ENCODE measurements at places on chromosomes 5 and 9. TPM values are rescaled to one million over a fixed set of nuclear protein-coding genes. Genes with fewer than 3 reads are reported as not detected.
A peak's percentile ranks its signal among the peaks of the same experiment; 100 is the strongest.

Gene ZDHHC11
- 3.0 TPM for total RNA-seq

Gene PCDHB4
- total RNA-seq, result 2.5 TPM

Gene OR1J2
- total RNA-seq, result not detected

Gene GFPT2
- 15.9 TPM for total RNA-seq

Gene NEUROG1
- not detected for total RNA-seq

Gene IFNB1
- total RNA-seq, result not detected

Gene RORB
- 1.8 TPM for total RNA-seq

Gene RXFP3
- not detected for total RNA-seq

Gene BARX1
- 0.50 TPM for total RNA-seq

Gene SGCD
- 8.0 TPM for total RNA-seq

Gene ANKRD20A1
- total RNA-seq, result 0.48 TPM

Gene TIMD4
- 0.28 TPM for total RNA-seq

DNA sequence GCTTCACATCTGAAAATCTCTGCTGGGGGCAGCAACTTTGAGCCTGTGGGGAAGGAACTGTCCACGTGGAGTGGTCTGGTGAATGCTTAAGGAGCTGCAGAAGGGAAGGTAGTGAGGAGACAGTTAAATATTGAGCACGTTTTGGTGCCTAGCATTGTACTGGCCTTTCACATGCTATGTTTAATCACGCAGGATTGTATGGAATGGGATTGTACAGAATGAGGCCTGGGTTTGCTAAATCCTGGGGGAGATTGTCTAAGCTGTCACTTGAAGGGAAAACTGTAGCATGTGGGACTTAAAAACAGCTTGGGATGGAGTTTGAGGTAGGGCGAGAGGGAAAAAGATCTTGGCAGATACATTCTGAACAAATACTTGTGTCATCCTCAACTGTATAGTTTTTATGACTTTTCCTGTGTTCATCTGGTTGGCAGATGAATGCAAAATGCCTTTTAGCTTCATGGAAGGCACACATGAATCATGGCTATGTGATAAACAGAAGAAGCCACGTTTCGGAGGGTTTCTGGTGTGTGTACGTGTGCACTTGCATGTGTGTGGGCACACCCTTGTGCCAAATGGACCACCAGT, 106.6 kb downstream of the TMC1 start:
- DNase-seq, result no peak

GRCh38 chr5:115813719-115814118, 2.7 kb downstream of the CDO1 start:
- no peak for DNase-seq

DNA sequence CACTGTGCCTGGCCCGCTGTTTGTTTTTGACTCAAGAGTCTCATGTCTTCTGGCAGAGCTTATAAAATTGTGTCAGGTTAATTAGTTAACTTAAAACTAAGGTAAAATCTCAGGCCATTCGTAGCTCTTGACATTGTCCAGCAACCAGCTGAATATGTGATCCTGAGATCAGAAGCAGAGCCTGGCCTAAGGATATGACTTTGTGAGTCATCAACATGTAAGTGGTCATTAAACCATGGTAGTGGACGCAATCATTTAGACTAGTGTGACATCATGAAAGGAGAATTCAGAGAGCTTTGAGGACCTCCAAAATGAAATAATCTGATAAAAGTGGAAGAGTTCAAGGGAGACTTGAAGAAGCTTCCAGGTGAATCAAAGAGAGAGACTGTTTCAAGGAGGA, 23.3 kb downstream of the SPZ1 start:
- no peak for DNase-seq

DNA sequence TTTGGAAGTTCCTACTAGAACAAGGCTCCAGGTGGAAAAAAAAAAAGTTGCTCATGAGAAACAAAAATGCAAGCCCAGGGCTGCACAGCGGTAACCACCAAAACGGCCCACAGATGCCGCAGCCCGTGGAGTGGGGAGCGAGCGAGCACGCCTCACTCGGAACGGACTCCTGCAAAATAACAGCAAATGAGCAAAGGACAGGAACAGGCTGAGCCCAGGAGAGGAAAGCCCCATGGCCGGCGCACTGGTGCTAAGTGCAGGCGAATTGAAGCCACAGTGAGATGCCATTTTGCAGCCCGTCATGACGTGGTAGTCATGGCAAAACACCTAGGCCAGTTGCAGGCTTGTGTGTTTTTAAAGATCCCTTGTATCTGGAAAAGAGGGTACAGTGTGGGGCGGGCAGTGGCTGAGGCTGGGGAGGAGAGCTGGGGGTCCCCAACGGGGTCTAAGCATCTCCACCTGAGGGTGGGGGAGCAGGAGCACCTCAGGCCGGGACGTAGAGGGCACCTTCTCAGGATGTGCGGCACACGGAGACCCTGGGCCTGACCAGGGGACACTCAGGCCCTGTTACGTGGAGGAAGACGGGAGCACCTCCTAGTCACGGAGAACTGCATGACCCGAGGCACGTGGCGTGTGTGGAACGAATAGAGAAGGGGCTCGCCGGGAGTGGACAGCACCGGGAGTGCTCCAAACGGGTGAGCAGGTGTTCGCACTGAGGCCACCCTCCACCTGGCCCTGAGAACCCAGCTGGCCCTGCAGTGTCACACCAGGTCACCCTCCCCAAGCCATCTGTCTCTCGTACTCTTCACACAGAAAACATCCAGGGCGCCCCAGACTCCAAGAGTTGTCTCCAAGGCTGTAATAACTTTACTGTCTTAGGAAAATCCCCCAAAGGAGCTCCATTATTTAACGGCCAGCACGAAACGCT, 10.7 kb downstream of the GRM6 start:
- no peak for DNase-seq

DNA sequence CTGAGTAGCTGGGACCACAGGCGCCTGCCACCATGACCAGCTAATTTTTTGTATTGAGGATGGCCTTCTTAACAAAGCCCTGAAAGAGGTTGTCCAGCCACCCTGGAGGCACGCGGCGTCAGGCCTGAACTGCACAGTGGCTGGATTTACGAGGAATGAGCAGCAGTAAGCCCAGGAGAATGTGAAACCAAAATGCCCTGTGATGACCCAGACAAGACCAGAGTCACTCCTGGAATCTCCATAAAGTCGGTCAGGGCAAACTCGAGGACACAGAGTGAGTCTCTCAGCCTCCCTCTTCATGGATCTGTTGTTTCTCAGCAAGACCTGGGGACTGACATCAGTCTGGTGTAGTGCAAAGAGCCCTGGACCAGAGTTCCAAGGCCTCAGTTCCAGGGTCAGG, 53.2 kb upstream of the C5orf58 start:
- DNase-seq, result no peak

DNA sequence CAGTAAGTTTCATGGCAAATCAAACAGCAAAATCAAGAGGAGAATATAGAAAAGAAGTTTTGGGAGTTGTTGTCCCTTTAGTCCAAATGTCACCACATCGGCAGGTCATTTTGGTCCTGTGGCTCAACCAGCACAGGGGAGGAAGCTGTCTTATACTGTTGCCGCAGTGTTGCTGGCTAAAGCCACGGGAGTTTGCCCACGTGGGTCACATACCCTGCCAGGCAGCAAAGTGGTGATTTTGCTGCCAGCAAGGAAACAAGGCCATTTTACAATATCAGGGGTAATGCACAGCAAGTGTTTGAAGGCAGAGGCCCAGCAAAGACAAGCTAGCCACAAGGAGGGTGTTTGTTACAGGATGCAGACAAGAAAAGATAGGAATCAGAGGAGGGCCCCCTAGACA, 14.5 kb downstream of the GABRA6 start:
- DNase-seq, result no peak

GRCh38 chr9:91711755-91712601, 238.1 kb downstream of the ROR2 start:
- no peak for DNase-seq

GRCh38 chr5:141874262-141874964, 3.8 kb downstream of the PCDH1 start:
- DNase-seq, result peak; percentile 57

DNA sequence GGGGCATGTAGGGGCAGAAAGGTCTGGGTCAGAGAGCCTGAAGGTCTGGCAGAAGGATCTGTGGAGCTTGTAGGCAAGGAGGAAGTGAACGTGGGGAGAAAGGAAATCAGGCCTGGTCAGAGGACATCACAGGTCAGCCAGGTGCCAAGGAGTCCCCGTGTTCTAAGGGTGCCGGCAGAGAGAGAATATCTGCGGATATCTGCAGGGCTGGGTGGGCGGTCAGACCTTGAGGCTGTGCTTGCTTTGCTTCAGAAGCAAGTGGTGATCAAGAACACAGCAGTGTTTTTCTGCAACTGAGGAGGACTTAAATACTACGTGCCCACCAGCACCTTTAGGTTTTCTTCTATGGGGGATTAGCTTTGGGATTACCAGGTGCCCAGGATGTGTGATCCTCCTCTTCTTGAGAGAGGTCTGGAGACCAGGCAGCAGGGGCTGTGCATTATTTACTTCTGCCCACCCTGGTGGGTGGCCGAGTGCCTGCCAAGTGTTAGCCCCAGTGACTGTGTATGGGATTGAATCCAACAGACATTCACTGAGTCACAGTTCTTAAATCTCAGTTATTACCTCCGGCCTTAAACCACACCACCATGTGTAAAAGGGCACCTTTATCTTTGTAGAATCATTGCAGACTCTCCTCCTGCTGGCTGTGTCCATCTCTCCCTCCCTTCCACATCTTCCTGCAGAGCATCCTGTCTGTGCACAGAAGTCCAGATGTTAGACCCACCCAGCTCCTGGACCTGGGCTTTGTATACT, 12.5 kb upstream of the SHB start:
- DNase-seq, result no peak

- peak; percentile 61 for DNase-seq
Observed at GRCh38 chr5:139543423-139543991, 17.6 kb upstream of the UBE2D2 start.

DNA sequence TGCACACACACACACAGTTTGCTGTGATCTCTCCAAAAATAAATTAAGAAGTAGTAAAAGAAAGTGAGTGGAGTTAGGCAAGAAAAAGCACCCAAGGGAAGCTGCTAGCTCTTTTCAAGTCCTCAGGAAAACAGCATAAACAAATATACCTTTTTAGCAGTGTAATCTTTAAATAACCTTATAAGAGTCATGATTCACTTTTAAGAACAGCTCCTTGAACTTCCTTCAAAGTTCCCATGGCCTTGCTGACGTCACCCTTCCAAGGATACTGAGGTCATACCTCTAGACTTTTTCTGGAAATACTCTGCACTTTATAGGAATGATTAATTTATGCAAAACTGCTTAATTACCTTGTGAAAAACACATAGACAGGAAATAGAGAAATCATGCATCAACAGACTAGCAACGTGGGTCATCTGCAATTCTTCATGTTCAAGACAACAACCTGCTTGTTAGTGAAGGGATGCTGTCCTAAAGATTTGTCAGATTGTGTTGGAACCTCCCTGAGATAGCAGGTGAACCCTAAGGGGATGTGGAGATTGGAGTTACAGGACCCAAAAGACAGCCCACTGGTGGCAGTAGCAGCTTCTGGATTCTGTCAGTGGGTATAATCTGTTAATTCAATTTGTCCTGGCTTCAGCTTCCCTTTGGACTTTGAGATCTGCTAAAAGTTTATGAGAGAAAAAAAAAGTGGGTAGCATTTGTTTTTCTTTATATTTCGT, 229.0 kb downstream of the ELAVL2 start:
- DNase-seq, result no peak

- DNase-seq, result no peak
Observed at GRCh38 chr5:93622240-93622885, 39.3 kb downstream of the NR2F1 start.

DNA sequence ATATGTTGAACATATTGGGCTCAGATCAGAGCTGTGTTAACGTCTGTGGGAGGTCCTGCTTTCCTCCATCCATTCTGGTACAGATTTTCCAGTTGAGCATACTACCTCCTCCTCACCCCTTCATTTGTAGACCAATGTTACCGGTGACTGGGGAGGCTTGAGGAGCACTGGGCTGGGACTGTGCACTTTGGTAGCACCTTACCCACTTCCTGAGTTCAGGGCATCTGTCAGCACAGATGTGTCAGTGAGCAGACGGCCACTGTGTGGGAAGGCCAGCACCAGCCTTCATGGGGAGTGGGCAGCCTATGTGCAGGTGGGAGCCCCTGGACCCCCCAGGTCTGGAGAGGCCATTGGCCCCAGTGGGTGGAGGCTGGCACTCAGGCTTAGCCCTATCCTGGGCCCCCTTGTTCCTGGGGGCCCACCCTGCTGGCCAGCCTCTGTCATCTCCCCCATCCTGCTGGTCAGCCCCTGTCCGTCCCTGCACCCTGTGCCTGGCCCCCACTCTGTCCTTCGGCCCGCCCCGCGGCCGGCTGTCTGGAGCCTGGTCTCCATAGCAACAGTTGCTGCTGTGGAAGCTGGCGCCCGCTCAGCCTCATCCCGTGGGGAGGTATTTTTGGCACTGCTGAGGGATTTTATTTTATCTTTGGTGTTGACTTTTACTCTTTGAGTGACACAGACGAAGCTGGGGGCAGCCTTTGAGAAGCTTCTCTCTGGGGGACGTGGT, 21.3 kb downstream of the WNK2 start:
- peak; percentile 67 for DNase-seq

GRCh38 chr9:71001780-71002386, 119.5 kb downstream of the TRPM3 start:
- DNase-seq, result peak; percentile 56

DNA sequence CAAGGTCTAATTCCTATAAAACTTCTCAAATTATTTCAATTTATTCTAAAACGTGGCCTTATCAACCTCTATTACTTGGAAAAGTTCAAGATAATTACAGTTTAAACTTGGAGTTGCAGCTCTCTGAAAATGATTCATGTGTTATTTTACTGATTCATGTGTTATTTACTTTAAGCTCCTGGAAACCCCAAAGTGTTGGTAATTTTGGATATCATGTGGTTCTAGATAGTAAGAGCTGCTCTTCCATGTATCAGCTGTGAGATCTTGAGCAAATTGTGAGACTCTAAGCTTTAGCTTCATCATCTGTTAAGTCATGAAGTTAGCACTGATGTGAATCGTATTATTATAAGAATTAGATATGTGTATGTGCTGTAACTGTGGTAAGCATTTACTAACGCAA, 749.2 kb downstream of the TLE4 start:
- DNase-seq, result no peak

Data from hepatocyte (in vitro differentiated cells).